ENCODE measurements at places on chromosomes 6 and 20. TPM values are rescaled to one million over a fixed set of nuclear protein-coding genes. Genes with fewer than 3 reads are reported as not detected.

Gene DLK2
- 0.43 TPM for total RNA-seq

Gene OPRM1
- total RNA-seq = not detected

Gene SLC22A2
- not detected for total RNA-seq

Gene RNF144B
- total RNA-seq = 2.8 TPM

Gene SAMD10
- total RNA-seq = 20.7 TPM

Gene CRIP3
- total RNA-seq = 0.35 TPM

Gene SLC13A3
- not detected for total RNA-seq

Gene NOX3
- total RNA-seq = not detected

Gene WASF1
- total RNA-seq = 0.71 TPM

Gene SGK2
- 0.63 TPM for total RNA-seq

Gene BPI
- not detected for total RNA-seq

Gene ADTRP
- 12.9 TPM for total RNA-seq

Gene GSTA2
- total RNA-seq = not detected

Gene RWDD2A
- total RNA-seq = 1.6 TPM

Gene ZKSCAN4
- 8.3 TPM for total RNA-seq

Gene DNAH8
- total RNA-seq = 0.03 TPM

Gene ZFP57
- not detected for total RNA-seq

Gene EYS
- not detected for total RNA-seq

Gene NKX2-4
- not detected for total RNA-seq

Gene ELOVL4
- total RNA-seq = 0.25 TPM

Gene C6orf47
- total RNA-seq = 24.2 TPM

Gene B3GAT2
- 0.03 TPM for total RNA-seq

Gene RTN4IP1
- total RNA-seq = 4.8 TPM

Gene HAO1
- not detected for total RNA-seq

Gene TNFRSF6B
- total RNA-seq = not detected

Gene VWA7
- total RNA-seq = 3.8 TPM

Gene OR2H2
- not detected for total RNA-seq

Gene LY86
- 22.1 TPM for total RNA-seq

Gene DPPA5
- total RNA-seq = not detected

Gene CUTA
- 215 TPM for total RNA-seq

Gene SRMS
- total RNA-seq = not detected

Gene PNLDC1
- not detected for total RNA-seq

Gene HTR1E
- total RNA-seq = not detected

Gene BMP6
- not detected for total RNA-seq

Gene SNAI1
- 0.22 TPM for total RNA-seq
